ENCODE measurements at places on chromosomes 16 and 17.

DNA sequence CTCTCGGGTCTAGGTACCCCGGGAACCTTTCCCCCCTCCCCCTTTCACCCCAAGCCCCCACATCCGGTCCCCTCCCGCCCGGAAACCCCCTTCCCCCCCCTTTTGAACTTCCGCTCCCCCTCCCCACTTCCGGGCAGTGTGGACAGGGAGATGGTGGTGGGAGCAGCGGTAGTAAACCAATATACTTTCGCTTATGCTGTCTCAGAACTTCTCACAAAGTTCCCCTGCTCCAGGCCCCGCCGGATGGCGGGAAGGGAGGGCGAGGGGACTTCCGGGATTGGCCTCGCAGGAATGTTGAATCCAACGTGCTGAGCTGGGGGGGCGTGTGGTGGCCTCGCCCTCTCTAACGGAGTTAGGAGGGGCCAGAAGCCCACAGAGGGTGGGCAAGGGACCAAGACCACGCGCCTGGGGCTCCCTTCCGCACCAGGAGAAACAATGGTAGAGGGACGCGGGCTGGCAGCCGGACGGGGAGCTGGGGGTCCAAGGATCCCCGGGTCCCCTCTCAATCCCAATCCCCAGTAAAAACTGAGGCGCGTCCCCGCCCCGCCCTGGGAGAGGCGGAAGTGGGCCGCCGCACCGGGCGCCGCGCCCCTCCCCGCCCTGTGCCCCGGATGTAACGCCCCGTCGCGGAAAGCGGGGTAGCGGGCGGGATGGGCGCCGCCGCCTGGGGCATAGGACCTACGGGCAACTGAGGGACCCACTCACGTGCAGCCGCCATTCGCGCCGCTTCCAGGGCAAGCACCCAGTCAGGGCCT is 742 bp downstream of the PFN1 start:
- DNase-seq = peak; percentile 85
- peaks cover 47% of the 10 kb centered on the region for H3K4me1 ChIP-seq
- H3K27ac ChIP-seq = peak overlapping the region; percentile 99
- peaks cover 36% of the 10 kb centered on the region for H3K36me3 ChIP-seq

DNA sequence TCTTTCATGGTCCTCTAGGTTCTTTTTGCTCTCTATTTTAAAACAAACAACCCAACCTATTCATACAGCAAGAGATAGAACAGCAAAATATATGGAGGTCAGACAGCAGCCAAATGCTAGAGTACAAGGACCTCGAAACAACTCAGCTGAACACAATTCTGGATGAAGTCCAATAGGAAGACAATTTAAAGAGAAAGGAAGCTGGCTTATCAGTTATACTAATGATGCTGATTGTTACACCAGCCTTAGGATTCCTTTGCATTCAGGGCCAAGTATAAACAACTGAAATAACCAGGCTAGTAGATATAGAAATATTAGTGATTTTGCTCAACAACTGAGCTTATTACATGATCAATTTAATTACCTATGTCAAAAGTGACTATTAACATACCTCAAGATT is 2.5 kb downstream of the SSH2 start:
- no peaks in the 10 kb centered on the region for H3K4me1 ChIP-seq
- no peaks in the 10 kb centered on the region for H3K36me3 ChIP-seq
- DNase-seq = no peak
- H3K27ac ChIP-seq = no peak overlapping the region
- H3K4me3 ChIP-seq = no peak overlapping the region

GRCh38 chr16:8330761-8331160 is 259.6 kb downstream of the TMEM114 start:
- no peaks in the 10 kb centered on the region for H3K27me3 ChIP-seq
- no peak overlapping the region for H3K4me3 ChIP-seq
- H3K4me1 ChIP-seq = no peaks in the 10 kb centered on the region
- no peak for DNase-seq
- H3K27ac ChIP-seq = no peak overlapping the region

DNA sequence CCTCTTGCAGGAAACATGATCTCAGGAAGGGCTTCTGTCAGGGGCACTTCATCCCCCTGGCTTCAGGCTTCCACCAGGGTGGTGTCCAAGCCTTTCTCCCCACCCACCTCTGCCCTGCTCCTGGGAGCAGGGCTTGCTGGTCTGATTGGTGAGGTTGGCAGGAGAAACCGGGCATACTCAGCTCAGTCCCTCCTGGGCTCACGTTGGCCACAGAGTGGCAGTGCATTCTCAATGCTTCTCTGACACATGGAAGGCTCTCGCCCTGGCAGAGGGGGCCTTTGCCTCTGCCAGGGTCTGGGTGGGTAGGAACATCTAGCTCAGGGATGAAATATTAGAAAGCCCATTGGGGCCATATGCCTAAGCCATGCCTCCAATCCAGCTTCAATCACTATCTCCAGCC is 142.8 kb downstream of the AXIN2 start:
- peaks cover 7% of the 10 kb centered on the region for H3K4me1 ChIP-seq
- H3K27me3 ChIP-seq = no peaks in the 10 kb centered on the region
- H3K27ac ChIP-seq = no peak overlapping the region
- DNase-seq = no peak
